ENCODE measurements at places on chromosomes 1 and 21. TPM values are rescaled to one million over a fixed set of nuclear protein-coding genes. Genes with fewer than 3 reads are reported as not detected.

DNA sequence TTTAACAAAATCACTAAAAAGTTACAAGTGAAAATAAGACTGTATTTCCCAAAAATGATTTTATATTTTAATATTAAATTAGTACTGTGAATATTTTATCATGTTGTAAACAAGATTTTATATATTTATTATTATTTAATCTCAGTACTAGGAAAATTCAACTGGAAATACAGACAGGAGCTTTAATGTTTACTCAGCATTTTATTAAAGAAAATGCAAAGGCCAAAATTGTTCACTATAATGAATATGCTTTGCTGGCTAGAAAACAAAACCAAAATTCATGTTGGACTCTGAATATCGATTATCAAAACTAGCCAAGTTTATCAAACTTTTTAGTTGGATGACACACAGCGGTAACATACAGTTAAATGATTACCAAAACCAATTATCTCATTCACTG lies 782.3 kb downstream of the AMY1C start:
- H3K27ac ChIP-seq = no peak overlapping the region
- H3K4me1 ChIP-seq = no peaks in the 10 kb centered on the region
- H3K27me3 ChIP-seq = no peaks in the 10 kb centered on the region
- no peaks in the 10 kb centered on the region for H3K36me3 ChIP-seq
- H3K4me3 ChIP-seq = no peak overlapping the region

DNA sequence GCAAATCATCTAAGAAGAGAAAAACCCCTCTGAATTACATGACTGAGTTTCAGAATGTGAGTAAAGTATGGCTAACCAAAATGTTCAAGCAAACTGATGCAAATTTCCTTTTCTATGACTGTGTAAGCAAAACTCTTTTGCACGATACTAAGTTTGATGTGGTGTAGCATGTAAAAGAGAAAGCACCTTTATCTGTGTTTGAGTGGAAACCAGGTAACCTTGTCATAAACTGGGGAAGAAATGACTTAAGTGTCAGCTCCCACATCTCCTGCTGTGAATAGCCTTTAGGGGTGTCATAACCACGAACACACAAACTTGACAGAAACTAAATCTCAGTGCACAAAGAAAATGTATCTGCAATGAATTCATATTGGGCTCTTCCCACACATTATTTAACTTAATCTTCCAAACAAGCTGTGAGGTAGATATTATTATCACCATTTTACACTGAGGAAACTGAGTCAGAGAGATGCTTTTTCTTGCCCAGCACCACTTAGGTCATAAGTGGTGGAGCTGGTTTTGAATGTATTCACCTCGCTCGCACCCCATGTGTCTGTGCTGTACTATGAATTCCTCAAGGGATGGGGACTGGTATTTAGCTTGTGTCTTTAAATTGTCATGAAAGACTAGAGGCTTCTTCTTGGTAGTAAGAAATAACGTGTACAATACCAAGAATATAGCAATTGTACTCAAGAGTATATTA lies 32.9 kb upstream of the IL12RB2 start:
- H3K4me3 ChIP-seq = no peak overlapping the region
- H3K4me1 ChIP-seq = peaks cover 11% of the 10 kb centered on the region
- H3K27ac ChIP-seq = peak overlapping the region; percentile 66
- no peak for DNase-seq
- H3K27me3 ChIP-seq = no peaks in the 10 kb centered on the region

DNA sequence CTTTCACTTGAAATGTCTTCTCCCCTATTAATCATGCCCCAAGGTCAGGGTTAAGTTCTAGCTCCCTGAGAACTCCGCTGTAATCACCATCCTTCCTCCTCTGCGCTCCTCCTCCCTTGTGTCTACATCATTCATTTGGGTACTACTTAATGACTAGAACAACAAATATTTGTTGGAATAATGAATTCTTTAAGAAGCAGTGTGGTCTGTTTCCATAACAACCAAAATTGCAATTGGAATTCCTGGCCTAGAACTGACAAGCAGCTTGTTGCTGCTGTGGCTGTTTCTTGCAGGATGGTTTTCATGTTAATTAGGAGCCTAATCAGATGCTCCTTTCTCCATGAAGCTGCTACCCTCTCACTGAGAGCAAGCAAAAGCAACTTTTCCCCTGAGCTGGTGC lies 192.5 kb downstream of the ZZZ3 start:
- H3K36me3 ChIP-seq = no peaks in the 10 kb centered on the region
- H3K4me3 ChIP-seq = no peak overlapping the region
- no peak overlapping the region for H3K27ac ChIP-seq
- no peaks in the 10 kb centered on the region for H3K4me1 ChIP-seq
- DNase-seq = no peak

- H3K4me3 ChIP-seq = no peak overlapping the region
- H3K27me3 ChIP-seq = no peaks in the 10 kb centered on the region
- no peaks in the 10 kb centered on the region for H3K36me3 ChIP-seq
- peaks cover 3% of the 10 kb centered on the region for H3K4me1 ChIP-seq
- H3K27ac ChIP-seq = no peak overlapping the region
These were observed 56.4 kb downstream of the HLCS start for GRCh38 chr21:36909901-36910561.

- H3K36me3 ChIP-seq = no peaks in the 10 kb centered on the region
- peaks cover 23% of the 10 kb centered on the region for H3K4me1 ChIP-seq
- DNase-seq = no peak
- peaks cover 27% of the 10 kb centered on the region for H3K27me3 ChIP-seq
These were observed at the start of gene FAM110D for GRCh38 chr1:26158908-26159742. Gene FAM110D, plus strand, starts transcription at chr1:26159079. Its CDS starts 2,213 bp downstream, at chr1:26161292.

AK5 gene
- total RNA-seq = 29.8 TPM

LRRC7 gene
- total RNA-seq = not detected

LCE3D gene
- not detected for total RNA-seq
